ENCODE measurements at places on chromosomes 16 and 17.

GRCh38 chr17:58153046-58153445 lies 4.9 kb downstream of the OR4D1 start:
- no peak for DNase-seq

DNA sequence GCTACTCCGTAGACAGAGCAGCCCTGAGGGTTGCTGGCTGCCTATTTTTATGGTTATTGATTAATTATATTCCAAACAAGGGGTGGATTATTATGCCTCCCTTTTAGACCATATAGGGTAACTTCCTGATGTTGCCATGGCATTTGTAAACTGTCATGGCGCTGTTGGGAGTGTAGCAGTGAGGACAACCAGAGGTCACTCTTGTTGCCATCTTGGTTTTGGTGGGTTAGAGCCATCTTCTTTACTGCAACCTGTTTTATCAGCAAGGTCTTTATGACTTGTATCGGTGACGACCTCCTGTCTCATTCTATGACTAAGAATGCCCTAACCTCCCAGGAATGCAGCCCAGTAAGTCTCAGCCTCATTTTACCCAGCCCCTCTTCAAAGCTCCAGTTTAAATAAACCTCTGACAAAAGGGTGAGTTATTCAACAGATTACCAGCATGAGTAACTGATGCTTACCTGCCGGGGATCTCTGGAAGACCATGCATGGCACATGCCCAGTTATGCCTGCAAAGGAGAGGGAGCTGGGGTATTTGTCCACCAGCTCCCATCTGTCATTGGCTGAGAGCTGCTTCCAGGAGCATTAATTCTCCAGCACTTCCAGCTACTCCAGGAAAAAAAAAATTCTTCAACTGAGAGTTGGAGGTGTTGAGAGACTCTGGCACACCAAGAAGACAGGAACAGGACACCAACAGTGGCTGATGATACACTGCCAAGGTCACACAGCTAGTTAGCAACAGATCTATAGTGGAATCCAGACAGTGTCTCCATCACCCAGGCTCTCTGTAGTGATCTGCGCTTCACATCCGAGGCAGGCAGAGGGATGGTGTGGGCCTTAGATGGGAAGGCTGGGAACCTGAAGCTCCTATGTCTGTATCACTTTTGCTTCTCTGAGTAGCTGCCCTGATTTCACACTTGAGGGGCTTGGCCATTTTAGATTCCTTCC lies 36.6 kb upstream of the IL21R start:
- DNase-seq, result no peak

DNA sequence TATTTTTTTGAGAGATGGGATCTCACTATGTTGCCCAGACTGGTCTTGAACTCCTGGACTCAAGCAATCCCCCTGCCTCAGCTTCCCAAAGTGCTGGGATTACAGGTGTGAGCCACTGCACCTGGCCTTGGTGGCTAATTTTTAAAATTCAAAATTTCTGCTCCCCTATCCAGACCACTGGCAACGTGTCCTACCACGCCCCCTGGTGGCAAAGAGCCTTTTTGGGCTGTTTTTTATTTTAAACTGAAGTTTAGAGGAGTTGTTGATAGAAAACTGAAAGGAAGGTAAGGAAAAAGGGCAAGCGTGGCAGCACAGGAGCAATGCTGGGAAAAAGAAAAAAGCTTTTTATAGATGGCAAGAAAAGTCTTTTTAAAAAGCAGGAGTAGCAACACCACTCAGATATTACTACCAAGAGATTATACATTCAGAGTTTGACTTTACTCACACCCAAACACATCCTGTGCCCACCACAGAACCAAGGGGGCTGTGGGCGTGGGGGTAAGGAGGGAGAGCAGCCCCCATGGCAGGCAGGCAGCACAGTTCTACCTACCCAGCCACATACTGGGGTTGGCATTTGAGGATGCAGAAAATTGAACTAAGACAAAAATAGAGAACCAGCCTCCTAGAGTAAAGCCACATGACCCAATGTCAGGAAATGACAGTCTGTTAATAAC lies 4.2 kb upstream of the MXRA7 start:
- DNase-seq, result peak; percentile 65

DNA sequence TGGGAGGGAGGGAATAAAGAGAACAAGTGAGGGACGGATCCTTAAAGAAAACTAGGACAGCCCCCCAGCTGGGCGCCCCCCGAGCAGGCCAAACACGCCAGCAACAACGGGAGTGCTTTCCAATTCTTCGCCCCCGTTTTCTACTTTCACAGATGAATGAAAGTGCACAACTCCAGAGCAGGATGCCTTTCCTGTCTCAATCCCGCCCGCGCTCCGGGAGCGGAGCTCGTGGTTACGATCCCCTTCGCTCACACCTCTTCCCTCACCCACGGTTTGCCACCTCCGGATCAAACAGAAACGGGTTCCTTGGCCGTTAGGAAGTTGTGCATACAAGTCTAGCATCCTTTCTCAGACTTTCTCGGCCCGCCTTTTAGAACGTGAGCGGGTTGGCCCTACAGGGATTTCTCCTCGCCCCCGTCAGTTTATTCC lies 680 bp downstream of the SKA2 start:
- DNase-seq, result peak; percentile 2

DNA sequence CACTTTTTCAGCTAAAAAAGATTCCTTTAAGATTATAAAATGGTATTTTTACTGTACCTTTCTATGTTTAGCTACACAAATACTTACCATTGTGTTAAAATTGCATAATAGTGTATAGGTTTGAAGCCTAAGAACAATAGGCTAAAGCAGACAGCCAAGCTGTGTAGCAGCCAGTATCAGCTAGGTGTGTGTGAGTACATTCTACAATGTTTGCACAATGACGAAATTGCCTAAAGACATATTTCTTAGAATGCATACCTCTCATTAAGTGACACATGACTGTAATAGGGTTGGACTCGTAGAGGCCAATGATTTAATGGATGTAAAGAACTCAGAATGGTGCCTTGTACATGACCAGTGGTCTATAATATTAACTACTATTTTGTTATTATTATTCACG lies 1.9 kb upstream of the MT1B start:
- DNase-seq, result no peak

DNA sequence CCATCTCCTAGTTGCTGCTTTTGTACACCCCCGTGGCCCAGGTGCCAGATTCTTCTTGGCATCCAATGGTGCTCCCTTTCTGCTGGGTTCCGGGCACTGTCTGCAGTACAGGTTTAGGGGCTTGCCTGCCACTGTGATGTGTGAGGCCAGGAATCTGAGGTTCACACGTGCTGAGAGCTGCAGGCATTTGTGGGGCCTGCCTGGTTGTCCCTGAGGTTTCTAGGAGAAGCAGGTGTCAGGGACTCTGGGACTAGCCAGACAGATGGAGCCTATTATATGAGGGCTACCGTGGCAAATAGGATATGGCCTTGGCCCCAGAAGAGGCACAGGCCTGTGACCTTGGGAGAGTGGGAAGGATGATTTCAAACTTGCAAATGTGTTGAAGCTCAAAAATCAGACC lies 29.3 kb downstream of the NDEL1 start:
- no peak for DNase-seq

- no peak for DNase-seq
Observed at GRCh38 chr16:29808219-29808900, 2.0 kb downstream of the MAZ start.

Measured in stimulated activated CD8-positive, alpha-beta memory T cell treated with anti-CD3 and anti-CD28 coated beads, Interleukin-15, amount 100 ng/mL, for 24 hours (primary cell).